ENCODE measurements at places on chromosomes 1 and 21.

GRCh38 chr21:42093991-42094421, 22.9 kb downstream of the UMODL1 start:
- no peak for DNase-seq

DNA sequence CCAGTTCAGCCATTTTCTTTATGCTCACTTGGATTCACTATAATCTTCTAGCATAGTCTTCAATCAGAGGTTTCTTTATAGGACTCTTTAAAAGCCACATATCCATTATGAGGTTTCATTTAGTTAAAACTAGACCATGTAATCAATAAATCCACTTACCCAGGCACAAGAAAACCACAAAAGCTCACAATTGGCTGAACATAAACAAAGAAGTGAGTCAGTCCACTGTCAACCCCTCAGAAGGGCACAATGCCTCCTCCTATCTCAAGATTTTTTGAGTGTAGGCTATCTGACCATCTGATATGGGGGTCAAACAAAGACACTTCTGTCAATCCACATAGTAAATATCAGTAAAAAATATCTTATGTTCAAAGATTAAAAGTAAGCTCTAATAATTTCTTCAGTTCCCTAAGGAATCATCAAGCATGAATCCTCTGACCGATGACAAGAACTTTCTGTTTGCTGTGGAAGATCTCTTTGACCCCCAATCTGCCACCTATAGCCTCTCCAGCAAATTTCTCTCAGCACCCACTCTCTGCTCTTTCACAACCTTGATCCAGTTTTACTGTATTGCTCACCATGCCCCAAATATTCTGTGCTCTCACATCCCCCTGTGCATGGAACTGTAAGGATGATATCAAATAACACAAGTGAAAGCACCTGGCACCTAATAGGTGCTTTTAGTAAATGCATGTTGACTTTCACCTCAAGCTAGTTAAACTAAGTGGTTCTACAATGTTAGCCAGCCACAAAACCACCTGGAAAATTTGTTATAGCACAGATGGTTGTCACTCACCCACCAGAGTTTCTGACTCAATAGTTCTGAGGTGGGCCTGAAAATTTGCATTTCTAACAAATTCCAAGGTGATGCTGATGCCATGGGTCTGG, 16.7 kb downstream of the RAB3B start:
- DNase-seq: peak; percentile 28

GRCh38 chr1:155466996-155467395, 95.6 kb downstream of the ASH1L start:
- no peak for DNase-seq

DNA sequence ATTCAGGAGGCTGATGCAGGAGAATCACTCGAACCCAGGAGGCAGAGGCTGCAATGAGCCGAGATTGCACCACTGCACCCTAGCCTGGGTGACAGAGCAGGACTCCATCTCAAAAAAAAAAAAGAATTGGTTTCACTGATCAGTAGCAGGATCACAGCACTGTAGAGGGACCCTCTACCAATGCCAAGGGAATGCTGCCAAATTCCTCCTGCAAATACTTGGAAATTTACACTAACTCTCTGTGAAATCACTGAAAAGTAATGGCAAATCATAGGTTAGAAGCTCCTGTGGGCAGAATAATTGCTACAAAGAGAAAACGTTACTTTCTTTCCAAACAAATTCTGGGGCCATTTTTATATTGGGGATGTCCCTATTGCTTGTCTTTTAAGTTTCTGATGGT, 6.7 kb upstream of the GPR25 start:
- DNase-seq: no peak

- DNase-seq: no peak
Observed at GRCh38 chr1:204680461-204680860, 5.1 kb downstream of the LRRN2 start.

GRCh38 chr1:214762902-214763301, 159.9 kb downstream of the CENPF start:
- no peak for DNase-seq

GRCh38 chr1:222404710-222405109, 143.2 kb downstream of the HHIPL2 start:
- DNase-seq: no peak

- no peak for DNase-seq
Observed at GRCh38 chr1:174837386-174837785, 162.4 kb upstream of the CACYBP start.

DNA sequence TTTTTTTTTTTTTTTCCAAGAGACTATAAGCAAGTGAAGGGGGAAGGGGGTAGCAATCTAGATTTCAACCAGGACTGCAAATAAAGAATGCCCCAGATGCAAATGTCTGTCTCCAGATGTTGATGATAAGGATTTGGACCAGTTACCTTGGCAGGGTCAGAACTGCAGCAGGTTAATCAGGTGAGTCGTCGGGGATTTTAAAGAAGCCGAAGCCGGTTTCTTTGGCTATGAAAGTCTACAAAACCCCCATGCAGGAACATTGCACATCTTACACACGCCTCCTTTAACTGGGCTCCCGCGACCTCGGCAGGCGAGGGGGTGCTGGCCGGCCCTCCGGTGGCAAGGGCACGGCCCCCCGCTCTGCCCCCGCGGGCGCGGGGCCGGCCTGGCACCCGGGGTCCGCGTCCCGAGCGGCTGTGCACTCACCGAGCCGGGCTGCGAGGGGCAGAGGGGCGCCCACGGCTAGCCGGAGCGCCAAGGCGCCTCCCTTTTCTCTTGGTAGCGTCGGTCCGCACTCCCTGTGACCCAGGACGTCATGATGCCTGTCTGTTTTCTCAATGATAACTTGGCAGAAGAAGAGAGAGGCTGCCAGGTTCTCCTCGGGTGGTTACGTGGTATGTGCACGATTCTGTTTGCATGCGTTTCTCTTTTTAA, 366.3 kb upstream of the ESRRG start:
- peak; percentile 45 for DNase-seq

- peak; percentile 61 for DNase-seq
Observed at GRCh38 chr21:30408782-30409494, 13.1 kb downstream of the KRTAP13-1 start.

- DNase-seq: no peak
Observed at GRCh38 chr21:20822666-20823065, 175.5 kb upstream of the NCAM2 start.

DNA sequence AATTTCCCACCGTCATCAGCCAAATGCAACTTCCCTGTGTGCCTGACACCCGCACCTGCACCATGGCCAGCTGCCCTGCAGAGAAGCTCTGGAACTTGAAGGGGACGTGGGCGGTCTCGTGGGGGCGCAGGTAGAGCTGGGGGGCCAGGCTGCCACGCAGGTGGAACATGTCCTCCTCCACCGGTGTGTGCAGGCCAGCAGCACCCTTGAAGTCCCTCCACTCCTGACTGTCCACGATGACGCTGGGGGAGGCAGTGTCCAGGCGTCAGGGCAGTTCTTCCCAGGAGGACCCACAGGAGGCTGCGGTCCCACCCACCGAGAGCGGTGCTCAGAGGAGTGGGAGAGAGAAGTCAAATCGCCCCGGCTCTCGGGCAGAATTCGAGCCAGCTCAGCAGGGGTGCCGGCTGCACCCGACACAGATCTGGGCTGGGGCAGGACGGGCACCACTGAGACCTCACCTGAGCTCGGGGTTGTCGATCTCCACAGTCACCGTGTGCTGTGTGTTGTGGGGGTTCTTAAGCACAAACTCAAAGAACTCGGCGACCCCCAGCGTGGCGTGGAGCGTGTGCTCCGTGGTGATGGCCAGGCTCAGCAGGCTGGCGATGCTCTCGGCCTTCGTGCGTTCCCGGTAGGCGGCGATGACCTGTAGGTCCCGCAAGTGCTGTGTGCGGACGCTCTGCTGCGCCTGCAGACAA, 117.7 kb downstream of the NPHP4 start:
- DNase-seq: no peak

GRCh38 chr1:29162476-29163138, 19.1 kb downstream of the SRSF4 start:
- no peak for DNase-seq

DNA sequence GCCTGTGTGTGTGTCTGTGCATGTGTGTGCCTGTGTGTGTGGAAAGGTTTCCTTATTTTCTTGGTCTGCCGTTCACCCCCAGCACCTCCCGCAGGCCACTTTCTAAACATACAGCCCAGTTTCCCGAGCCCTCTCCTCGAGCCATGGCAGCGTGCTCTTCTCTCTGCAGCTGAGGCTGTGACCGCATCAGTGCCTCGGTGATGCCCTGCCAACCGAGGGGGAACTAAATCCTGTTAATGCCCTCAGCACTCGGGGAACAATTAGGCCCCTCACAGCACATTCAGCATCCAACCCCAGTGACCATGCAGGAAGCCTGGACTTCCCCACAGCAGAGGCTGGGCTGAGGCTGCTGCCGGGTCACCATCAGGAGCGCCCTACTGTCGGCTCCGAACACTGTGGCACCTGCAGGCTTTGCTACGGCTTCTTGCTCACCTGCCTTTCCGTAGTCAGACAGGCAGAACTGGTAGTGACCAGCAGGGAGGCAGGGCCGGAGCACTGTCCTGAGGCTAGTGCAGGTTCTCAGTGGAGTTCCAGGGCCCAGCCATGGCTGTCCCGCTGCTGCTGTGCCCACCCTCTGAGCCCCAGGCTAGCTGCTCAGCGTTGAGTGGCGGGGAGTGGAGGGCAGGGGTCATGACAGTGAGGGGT, 8.1 kb downstream of the GPR137B start:
- DNase-seq: no peak

DNA sequence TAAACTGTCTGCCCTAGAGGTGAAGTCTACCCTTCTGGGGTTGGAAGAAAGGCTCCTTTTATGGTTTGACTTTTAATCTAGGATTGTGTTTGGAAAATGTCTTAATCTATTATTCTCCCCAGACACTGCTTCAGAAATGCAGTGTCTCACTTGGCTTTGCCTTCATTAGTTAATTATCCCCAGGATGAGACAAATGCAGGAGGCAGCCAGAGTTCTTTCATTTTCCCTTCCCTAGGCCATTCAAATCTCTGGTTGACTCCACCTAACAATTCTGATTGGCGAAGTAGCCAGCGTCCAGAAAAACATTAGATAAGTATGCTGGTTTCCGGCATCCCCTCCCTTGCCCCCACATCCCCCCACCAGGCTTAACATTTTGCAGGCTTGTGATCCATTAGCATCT, 325.8 kb upstream of the PBX1 start:
- no peak for DNase-seq

- DNase-seq: no peak
Observed at GRCh38 chr1:8562222-8562621, 244.3 kb downstream of the SLC45A1 start.

GRCh38 chr1:205576011-205576410, 55.8 kb downstream of the ELK4 start:
- no peak for DNase-seq

GRCh38 chr1:34697818-34698217, 57.0 kb upstream of the GJB5 start:
- no peak for DNase-seq

- no peak for DNase-seq
Observed at GRCh38 chr1:111402083-111402482, 25.5 kb downstream of the OVGP1 start.

GRCh38 chr1:186187601-186188000, 187.5 kb downstream of the TPR start:
- DNase-seq: no peak

DNA sequence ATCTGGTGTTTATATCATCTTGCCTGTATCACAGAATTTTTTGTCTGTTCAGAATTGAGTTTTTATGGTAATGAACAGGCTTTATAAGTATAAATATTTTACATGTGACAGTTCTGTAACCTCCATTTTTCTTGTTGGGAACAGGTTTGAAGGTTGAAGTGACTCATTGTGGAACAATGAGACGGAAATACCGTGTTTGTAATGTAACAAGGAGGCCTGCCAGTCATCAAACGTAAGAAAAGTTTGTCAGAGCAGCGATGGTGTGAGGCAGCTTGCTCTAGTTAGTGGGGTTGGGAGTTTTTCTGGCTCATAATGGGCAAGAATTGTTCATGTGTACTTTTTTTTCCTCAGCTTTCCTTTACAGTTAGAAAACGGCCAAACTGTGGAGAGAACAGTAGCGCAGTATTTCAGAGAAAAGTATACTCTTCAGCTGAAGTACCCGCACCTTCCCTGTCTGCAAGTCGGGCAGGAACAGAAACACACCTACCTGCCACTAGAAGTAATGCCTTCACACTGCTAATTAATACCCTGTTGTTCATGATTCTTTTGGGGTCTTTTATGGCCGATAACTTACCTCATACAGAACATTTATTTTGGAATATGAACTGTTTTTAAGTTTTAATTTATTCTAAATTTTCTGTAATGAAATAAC, 75.2 kb upstream of the TEKT2 start:
- DNase-seq: no peak

GRCh38 chr1:114702737-114703136, 7.4 kb upstream of the AMPD1 start:
- DNase-seq: no peak

DNA sequence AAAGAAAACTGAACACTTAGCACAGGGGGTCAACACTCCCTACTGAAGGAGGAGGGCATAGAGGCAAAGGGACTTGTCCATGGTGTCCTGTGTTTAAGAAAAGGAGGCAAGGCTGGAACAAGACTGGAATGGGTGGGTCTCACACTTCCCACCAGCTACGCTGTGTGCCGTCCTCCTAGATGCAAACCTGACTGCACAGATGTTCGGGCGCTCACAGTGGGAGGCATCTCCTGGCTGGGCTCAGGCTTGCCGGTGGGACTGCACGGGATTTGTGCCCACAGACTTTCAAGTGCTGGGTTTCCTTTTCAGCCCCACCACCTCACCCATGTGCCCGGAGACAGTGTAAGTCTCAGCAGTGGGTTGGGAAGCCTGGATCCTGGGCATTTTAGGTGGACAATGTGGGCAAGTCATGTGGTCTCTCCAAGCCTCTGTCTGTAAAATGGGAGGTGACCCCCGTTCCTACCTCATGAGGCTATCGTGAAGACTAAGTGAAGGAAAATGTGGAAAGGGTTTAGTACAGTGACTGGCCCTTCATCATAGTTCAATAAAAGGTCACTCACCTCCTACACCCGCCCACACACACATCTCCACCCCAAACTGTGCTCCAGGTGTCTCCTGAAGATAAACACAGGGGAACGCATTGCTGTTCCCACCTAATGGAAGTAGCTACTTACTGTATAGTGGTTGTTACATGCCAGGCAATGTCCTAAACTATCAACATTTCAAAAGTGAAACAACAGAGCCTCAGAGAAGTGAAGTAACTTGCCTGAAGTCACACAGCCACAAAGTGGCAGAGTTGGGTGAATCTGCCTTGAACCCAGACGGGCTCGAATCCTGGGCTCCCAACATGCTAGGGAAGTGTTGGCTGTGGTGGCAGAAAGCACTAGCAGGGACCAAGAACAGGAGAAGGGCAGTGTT, 36.0 kb downstream of the ATP1A1 start:
- no peak for DNase-seq

GRCh38 chr1:150808121-150808520, at the start of gene CTSK:
TSS of gene CTSK (minus strand) at chr1:150808260. CDS start at chr1:150806805, 1,455 bp downstream.
- DNase-seq: no peak

DNA sequence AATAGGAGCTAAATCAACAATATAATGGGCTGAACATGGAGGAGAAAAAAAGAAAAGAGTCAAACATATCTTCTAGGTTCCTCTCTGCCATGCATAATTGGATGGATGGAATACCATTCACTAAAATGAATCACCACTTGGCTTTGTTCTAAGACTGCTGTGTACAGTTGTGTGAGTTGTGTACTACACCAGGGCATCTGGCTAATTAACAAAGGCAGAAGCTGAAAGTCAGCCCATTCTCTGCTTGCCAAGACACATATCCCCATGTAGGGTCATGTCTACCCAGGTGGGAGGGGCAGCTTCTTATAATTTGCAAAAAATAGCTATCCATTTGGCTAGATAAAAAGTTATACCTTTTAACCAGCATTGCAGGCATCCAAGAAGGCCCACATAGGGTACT, 21.0 kb downstream of the JUN start:
- no peak for DNase-seq

All from COR-L47 (cell line).